Uterus (tissue), 4 donors: ENCODE measurements at places on chromosomes 13 and 19.

DNA sequence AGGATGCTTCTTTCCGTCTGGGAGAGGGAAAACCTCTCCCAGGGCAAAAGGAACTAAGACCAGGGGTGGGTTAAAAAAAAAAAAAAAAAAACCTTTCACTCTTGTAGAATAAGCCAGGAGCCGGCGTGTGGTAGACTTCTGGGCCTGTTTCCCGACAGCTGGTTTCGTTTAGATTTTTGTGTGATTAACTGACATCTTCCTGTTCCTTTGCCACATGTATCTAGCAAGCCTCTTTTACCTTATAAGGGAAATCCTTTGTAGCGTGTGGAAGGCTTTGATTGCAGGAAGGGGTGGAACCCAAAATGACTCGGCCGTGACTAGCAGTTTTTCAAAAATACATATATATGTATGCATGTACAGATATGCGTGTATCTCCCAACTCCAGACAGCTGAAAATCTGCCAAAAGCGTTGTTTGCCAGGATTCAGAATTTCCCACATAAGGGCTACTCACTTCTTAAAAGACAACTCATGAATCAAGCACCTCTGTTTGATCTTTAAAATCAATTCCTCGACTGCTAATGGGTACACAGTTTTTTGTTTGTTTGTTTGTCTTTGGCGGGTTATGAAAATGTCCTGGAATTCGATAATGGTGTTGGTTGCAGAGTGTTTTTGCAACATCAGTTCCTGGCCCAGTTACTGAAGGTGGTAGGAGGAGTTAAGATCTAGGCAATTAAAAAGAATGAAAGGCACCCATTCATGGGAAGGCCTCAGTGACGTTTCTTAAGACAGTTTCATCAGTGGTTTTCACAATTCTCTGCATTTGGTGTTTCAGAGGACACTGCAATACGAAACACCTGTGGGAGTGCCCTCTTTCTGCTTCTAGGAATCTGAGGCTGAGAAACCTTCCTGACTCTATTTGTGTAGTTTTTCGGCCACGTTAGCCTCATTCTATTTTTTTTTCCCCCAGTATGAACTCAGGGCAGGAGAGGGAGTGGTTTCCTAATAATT lies 2.7 kb downstream of the TPM4 start:
- peak; percentile 81 for DNase-seq

DNA sequence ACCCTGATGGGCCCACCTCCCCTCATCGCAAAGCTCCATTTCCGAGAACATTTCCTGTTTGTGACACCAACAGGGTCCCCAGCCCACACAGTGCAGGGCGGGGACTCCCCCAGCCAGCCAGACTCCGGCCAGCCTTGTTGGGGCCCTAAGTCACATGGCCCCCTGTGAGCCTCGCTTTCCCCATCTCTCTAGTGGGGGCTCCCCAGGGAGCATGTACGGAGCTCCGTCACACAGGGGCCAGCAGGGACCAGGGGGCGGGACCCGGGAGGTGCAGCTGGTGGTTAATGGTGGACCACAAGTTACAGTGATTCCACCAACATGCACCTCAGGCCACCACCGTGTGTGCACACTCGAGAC lies 1.7 kb downstream of the TBXA2R start:
- no peak for DNase-seq

- peak; percentile 77 for DNase-seq
These were observed at the start of gene BRSK1 for GRCh38 chr19:55283548-55284377. Gene BRSK1, plus strand, starts transcription at chr19:55283997. Its CDS starts 446 bp downstream, at chr19:55284443.

- peak; percentile 73 for DNase-seq
These were observed 10.2 kb downstream of the PPP2R1A start for GRCh38 chr19:52200044-52200443.

GRCh38 chr19:49098795-49099194 lies 13.5 kb downstream of the SNRNP70 start:
- no peak for DNase-seq

- DNase-seq = no peak
These were observed 536 bp downstream of the FAM32A start for GRCh38 chr19:16185768-16186123.
